ENCODE measurements at places on chromosomes 4 and X. TPM values are rescaled to one million over a fixed set of nuclear protein-coding genes. Genes with fewer than 3 reads are reported as not detected.

The ZXDA gene
- total RNA-seq: 8.2 TPM

The SERTM2 gene
- 0.23 TPM for total RNA-seq

The LRIT3 gene
- total RNA-seq: 0.05 TPM

The CNGA1 gene
- total RNA-seq: 0.11 TPM

The DUSP9 gene
- total RNA-seq: 0.74 TPM
